ENCODE measurements at places on chromosomes 4 and X. TPM values are rescaled to one million over a fixed set of nuclear protein-coding genes. Genes with fewer than 3 reads are reported as not detected.

- DNase-seq = no peak
Measured at GRCh38 chr4:113885291-113885690, 94.2 kb downstream of the ARSJ start.

DNA sequence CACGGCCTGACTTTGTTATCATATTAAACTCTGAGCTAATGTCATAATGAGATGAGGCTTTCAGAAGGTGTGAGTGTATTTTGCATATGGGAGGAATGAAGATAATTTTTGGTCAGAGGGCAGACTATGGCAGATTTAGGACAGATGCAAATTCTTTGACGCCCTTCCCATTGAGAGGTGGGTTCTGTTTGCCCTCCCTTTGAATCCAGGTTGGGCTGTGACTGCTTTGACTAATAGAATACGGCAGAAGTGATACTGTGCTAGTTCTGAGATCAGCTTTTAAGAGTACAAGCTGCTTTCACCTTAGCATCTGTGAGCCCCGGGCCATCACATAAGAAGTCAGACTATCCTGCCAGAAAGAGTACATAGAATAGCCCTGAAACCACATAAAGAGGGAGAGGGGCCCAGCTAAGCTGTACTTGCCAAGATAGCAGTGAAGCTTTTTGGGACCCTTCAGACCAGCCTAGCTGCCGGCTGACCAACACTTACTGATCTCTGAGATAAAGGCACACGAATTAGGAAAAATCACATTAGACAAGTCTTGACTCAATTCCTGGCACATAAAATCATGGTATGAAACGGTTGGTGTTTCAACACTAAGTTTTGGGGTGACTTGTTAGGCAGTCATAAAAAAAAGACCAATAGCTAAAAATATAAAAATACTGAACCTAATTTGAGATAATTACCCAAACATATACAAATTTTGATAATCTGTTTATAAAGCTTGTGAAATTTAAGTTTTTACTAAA is 166.7 kb upstream of the SH3RF1 start:
- no peak for DNase-seq

DNA sequence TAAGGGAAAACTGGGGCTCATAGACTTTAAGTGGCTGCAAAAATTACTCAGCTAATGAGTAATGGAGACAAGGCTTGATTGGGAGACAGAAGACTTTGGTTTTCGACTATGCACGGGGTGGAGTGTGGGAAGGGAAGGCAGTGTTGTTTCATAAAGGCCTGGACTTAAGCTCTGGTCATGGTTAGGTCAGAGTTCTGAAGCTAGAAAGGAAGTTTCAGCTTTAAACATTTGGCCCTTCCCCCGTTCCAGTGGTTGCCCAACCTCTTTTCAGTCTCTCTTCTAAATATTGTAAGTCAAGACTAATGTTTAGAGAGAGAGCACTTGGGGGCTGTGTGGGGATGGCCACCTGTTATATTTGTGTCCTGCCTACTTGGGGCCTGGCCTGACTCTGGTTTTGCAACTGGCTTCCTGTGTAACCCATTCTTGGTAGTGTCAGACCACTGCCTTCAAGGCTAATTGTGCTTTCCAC is 21.0 kb downstream of the MSN start:
- DNase-seq = no peak

- DNase-seq = no peak
Measured at GRCh38 chr4:153497988-153498967, 32.1 kb downstream of the TMEM131L start.

- DNase-seq = no peak
Measured at GRCh38 chrX:9707306-9708033, 58.2 kb downstream of the GPR143 start.

Gene WAS
- 0.15 TPM for total RNA-seq

Gene RNF150
- not detected for total RNA-seq
